Amniotic epithelial cell (primary cell): ENCODE measurements at places on chromosomes 11 and 22.

DNA sequence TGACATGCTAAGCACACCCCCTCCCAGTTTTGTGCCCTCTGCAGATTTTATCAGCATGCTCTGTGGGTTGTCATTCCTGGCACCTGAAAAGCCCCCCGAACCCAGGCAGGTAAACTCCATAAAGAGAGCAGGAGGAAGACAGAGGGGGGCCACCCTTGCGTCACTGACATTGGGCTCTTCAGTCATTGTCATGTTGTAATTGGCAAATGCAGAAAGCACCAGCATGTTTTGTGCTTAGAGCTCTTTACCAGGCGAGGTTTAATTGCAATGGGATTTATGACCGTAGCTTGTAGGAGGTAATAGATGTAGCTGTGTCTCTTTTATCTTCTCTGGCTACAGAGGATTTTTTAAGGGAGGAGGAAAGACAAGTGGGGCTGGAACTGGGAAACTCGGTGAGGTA, 201.7 kb downstream of the GRIK4 start:
- no peak for DNase-seq

DNA sequence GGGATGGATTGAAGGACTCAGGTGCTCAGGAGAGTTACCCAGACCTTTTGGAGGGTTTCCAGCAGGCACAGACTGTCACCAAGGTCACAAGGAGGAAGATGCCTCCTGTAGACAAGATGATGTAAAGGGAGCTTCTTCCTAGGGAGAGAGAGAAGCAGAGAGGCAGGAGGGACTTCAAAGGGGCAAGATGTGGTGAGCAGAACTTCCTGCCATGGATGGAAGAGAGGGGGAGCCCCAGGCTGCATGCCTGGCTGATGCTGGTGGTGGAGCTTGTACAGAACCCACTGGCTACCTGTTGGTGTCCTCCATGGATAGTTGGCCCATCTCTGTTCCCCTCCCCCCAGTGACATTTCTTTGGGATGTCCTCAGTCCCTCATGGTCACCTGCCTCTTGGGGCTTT, 4.2 kb downstream of the HEPN1 start:
- DNase-seq = no peak

GRCh38 chr11:133081020-133081419, 451.3 kb downstream of the OPCML start:
- DNase-seq = no peak

DNA sequence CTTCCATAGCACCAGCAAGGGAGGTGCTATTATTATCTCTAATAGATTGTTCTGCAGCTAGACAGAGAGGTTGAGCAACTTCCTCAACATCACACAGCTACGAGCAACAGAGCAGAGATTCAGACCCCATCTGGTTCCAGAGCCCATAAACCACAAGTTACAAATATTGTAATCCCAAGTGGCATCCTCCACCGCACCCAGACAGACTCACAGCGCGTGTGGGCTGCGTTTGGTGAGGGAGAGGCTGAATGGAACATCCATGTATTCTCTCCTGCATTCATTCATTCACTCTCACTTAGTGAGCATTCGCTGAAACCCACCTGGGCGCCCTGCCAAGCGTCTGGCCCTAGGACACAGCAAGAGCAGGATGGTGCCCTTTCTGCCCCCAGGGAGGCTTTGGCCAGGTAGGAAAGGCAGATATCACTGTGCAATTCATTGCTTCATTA, 33.5 kb downstream of the LIF start:
- DNase-seq = peak; percentile 97

DNA sequence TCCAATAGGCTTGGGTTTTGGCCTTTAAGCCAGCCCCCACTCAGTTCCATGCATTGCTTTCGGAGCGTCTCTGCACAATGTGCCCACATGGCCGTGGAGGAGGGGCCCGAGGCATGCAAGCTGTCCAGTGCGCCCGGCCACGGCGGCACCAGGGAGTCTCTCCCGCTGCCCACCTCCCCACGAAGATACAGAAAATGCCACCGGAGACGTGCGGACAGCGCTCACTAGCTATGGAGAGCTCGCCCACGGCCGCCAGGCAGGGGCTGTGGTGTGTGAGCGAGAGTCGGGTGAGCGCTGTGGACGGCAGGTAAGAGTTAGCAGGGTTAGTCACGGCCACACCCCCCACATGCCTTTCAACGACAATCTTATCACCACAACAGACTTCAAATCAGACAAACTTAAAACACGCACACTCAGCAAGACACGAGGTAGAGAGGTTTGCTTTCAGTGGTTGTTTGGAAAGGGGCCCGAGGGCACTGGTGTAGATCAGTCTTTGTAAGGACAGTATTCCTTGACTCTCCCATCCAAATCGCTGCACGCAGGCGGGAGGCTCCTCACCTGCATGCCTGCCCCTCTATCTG, 18.7 kb upstream of the BID start:
- no peak for DNase-seq

GRCh38 chr11:72781313-72782080, 12.3 kb downstream of the STARD10 start:
- DNase-seq = no peak

GRCh38 chr22:45756558-45756957, 84.9 kb downstream of the ATXN10 start:
- no peak for DNase-seq

DNA sequence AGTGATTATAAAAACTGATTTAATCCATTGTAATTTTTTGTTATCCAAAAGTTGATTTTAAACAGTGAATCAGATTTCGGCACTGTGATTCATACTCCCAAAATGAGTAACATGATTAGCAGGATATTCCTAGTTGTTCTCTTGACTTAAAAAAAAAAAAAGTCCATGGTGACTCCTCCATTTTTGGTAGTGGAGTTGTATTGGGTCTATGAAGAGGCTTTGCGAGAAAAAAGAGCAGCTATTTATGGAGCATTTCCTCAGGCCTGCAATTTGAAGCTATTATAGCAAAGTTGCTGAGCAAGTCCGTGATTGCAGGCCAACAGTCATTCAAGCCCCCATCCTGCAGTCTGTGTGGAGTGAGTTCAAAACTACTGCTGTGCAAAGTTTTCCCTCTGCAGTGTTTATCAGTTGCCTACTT, 28.8 kb downstream of the YAP1 start:
- DNase-seq = peak; percentile 81

- DNase-seq = no peak
Observed at GRCh38 chr11:111062420-111062819, 183.1 kb upstream of the POU2AF2 start.

- peak; percentile 21 for DNase-seq
Observed at GRCh38 chr11:80873310-80873999, 1432.6 kb upstream of the TENM4 start.

DNA sequence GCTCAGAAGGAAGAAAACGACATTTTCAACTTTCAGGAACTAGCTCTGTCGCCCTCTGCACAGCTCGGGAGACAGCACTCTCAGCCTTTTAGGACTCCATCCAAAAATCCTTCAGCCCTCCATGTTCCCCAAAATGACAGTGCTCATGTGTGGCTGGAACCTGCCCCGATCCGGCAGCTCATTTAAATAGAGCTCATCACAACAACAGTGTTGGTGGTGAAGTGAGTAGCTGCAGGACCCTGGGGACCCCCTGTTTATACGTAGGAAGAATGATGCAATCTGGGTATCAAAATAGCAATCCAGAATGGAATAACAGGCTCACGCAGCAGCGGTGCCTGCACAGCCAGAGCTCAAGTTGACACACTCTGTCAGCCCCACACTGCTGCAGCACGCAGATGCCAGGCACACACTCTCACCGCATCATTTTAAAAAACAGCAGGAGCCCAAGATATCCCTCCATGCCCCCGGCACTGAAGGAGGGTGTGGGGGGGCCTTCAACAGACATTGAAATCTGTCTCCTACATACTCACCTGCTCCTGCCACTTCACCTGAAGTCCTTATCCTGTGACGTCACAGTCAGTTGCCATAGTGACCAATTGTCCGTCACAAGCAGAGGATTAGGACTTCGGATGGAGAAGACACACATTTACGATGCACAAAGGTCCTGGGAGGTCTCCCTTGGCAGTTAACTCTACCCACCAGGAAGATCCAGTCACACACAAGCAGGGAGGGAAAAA, 24.0 kb downstream of the TRIM66 start:
- DNase-seq = no peak

DNA sequence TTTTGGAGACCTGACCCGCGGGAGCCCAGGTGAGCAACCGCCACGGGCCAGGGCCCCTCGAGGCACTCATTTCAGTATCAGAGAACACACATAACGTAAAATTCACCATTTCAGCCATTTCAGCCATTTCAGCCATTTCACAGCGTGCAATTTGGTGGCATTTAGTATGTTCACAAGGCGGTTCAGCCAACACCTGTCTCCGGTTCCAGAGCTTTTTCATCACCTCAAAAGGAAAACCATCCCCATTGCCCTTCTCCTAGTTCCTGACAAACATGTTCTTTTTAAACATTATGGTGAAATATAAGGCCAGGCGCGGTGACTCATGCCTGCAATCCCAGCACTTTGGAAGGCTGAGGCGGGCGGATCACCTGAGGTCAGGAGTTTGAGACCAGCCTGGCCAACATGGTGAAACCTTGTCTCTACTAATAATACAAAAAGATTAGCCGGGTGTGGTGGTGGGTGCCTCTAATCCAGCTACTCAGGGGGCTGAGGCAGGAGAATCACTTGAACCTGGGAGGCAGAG, 119.3 kb downstream of the KCNQ1 start:
- peak; percentile 24 for DNase-seq

DNA sequence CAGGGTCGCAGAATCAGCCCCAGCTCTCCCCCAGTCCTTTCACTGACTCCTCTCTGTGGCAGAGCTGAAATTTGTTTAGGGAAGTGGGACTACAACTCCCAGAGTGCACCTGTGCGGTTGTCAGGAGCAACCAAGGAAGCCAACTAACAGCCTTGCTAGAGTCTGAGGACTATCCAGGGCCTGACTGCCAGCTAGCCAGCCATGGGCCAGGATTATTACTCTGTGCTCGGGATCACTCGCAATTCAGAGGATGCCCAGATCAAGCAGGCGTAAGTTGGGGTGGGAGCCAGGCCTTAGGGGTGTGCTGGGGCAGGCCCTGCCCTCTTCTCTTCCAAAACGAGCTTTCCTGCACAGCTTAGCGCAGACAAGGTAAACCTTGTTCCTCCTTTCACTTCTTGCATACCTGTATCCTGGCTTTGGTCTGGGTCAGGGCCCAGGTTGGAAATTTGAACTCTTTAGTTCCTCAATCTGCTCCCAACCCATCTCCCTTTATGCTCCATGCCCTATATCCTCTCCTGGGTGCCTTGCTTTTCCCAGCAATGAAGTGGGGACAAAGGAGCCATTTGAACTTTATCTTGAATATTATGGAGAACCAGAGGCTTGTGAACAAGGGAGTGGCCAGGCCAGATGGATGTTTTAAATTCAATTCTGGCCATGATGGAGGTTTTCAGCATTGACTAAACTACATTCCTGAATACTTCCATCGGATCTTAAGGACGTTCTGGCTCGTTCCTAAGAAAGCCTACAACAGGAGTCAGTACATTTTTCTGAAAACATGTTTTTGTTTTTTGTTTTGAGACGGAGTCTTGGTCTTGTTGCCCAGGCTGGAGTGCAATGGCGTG, at the start of gene DNAJB13:
Gene DNAJB13, plus strand, starts transcription at position 158 of the 842 bp plus-strand sequence. Its CDS starts 44 bp downstream, at position 202.
- peak; percentile 57 for DNase-seq

DNA sequence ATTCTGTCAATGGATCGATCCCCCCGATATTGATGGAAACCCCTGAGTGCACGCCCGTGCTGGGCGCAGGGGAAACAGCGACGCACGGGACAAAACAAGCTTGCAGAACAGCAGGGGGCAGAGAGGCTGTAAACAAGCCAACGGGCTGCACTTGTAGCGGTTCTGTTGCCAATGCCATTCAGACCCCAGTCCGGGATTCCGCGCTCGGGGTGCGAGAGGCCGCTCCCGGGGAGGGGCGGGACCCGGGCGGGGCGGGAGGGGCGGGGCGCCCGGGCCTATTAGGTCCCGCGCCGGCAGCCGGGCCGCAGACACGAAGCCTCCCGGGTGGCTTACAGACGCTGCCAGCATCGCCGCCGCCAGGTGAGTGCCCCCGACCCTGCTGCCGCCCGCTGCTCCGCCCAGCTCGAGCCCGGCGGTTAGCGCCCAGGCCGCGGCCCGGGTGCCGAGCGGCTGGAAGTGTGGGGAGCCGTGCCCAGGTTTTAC, at the start of gene BIK:
Gene BIK, plus strand, starts transcription at position 307 of the 483 bp plus-strand sequence. CDS start 13,273 bp downstream, outside the sequence.
- peak; percentile 40 for DNase-seq

- no peak for DNase-seq
Observed at GRCh38 chr11:101759771-101760450, 154.9 kb upstream of the CEP126 start.

DNA sequence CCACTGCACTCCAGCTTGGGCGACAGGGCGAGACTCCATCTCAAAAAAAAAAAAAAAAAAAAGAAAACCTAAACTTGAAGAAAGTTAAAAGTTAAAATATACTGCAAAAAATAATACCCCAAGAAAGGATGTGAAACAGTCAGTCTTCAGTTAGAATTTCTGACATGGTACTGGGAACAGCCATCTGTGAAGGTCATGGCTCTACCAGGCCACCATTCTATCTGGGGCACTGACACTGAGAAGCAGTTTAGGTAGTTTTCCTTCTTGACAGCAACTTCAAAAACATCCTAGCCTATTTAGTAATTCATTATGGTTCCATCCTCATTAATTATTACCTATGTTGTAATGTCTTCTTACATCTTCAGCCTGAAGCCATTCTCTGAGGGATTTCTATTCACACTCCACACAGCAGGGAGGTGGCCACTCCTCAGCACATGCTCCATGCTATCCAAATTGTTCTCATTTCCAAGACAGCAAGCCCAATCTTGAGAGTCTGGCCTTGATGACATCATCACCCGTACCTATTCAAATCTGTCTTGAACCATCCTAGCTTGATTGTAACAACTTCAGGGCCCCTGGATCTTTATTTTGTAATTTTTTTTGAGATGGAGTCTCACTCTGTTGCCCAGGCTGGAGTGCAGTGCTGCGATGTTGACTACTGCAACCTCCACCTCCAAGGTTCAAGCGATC, 38.2 kb downstream of the SERPIND1 start:
- no peak for DNase-seq

DNA sequence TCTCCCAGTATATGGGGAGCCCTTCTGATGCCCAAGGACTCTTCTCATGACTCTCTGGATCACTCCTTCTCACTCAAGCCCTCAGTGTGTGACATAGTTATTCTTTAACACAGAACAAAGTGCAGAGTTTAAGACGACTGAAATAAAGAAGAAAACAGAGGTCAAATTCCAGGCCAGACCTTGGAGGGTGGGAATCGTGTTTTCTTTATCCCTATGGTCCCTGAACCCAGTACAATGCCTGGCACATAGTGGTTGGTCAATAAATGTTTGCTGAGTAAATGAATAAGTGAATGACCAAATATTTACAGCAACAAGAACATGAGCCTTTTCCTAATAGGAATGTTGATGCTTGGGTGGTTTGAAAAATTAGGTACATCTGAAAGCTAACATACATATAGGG, 28.8 kb downstream of the VSTM5 start:
- DNase-seq = no peak

- peak; percentile 75 for DNase-seq
Observed at GRCh38 chr11:46808799-46809431, 37.2 kb downstream of the CKAP5 start.

DNA sequence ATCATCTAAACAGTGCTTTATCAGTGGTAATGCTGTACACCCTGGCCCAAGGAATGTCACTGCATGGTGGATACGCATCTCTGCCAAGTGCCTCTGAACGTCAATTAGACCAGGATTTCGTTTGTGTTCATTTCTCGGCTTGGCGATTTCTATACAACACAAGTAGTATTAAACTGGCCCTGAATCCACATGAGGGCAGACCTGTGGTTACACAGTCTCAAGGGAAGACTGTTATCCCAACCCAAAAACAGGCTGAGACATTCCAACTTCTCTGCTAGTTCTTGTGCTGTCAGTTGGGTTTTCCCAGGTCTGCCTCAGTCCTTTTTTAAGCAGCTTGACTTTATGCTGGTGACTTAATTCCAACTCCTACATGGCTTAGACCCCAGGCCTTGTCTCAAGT, 58.1 kb downstream of the HIRA start:
- no peak for DNase-seq
